Colonic mucosa (tissue), 4 donors: ENCODE measurements at places on chromosomes 2 and 18. TPM values are rescaled to one million over a fixed set of nuclear protein-coding genes. Genes with fewer than 3 reads are reported as not detected.

- H3K27ac ChIP-seq: no peak overlapping the region
- no peaks in the 10 kb centered on the region for H3K4me1 ChIP-seq
- DNase-seq: no peak
- H3K27me3 ChIP-seq: no peaks in the 10 kb centered on the region
- H3K4me3 ChIP-seq: no peak overlapping the region
- H3K36me3 ChIP-seq: no peaks in the 10 kb centered on the region
Observed at GRCh38 chr18:75376004-75376403, 51.5 kb downstream of the SMIM21 start.

GRCh38 chr2:133521146-133521745 lies 47.0 kb downstream of the NCKAP5 start:
- H3K27ac ChIP-seq: no peak overlapping the region
- no peaks in the 10 kb centered on the region for H3K36me3 ChIP-seq
- DNase-seq: no peak
- no peaks in the 10 kb centered on the region for H3K27me3 ChIP-seq
- no peaks in the 10 kb centered on the region for H3K4me1 ChIP-seq

GRCh38 chr2:134152045-134153010 lies 101.5 kb upstream of the MGAT5 start:
- peaks cover 9% of the 10 kb centered on the region for H3K4me1 ChIP-seq
- H3K36me3 ChIP-seq: no peaks in the 10 kb centered on the region
- H3K27ac ChIP-seq: no peak overlapping the region
- H3K4me3 ChIP-seq: no peak overlapping the region

DNA sequence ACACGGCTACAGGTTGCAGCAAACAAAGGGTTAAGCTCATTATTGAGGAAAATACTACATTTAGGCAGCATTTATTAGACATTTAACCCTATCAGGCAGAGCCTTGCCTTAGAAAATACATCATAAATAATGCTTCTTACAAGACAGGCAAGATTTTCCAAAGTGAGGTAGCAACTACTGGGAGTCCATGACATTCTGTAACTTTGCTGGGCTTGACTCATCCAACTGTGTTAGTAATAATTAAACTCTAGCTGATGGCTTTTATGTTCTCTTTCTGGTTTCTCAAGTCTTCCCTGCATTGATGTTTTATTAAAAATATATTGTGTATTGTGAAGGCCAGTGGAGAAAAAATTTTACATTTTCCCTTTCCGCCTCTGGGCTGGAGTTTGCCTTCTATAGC lies 291.3 kb downstream of the AFF3 start:
- no peaks in the 10 kb centered on the region for H3K27me3 ChIP-seq
- no peaks in the 10 kb centered on the region for H3K36me3 ChIP-seq
- H3K4me3 ChIP-seq: no peak overlapping the region
- H3K27ac ChIP-seq: no peak overlapping the region
- no peaks in the 10 kb centered on the region for H3K4me1 ChIP-seq

DNA sequence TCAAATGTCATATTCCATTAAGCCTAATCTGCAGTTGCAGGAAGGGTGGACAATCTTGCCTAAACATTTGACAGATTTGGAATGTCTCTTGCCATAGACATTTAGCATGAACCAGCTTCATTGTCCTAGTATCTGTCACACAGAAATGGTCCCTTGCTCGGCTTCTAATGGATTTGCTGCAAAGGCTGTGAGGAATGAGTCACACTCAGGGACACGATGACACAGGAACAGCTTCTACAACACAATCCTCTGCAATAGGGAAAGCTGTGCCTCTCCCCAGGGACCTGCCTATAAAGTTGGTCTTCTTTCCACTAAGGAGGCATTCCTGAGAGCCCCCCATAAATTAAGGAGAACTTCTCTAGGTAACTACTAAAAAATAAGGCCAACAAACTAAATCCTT lies 155.1 kb upstream of the L3MBTL4 start:
- H3K36me3 ChIP-seq: no peaks in the 10 kb centered on the region
- no peaks in the 10 kb centered on the region for H3K4me1 ChIP-seq
- no peak overlapping the region for H3K27ac ChIP-seq
- no peak for DNase-seq
- H3K4me3 ChIP-seq: no peak overlapping the region

GRCh38 chr2:225400060-225400511 lies 576 bp downstream of the NYAP2 start:
- no peaks in the 10 kb centered on the region for H3K27me3 ChIP-seq
- no peaks in the 10 kb centered on the region for H3K4me1 ChIP-seq
- H3K27ac ChIP-seq: no peak overlapping the region

GRCh38 chr2:225889452-225889851 lies 489.9 kb downstream of the NYAP2 start:
- DNase-seq: peak; percentile 30
- H3K36me3 ChIP-seq: no peaks in the 10 kb centered on the region
- no peaks in the 10 kb centered on the region for H3K4me1 ChIP-seq
- no peak overlapping the region for H3K27ac ChIP-seq

- no peak overlapping the region for H3K27ac ChIP-seq
- no peaks in the 10 kb centered on the region for H3K4me1 ChIP-seq
- H3K4me3 ChIP-seq: no peak overlapping the region
- DNase-seq: no peak
- no peaks in the 10 kb centered on the region for H3K36me3 ChIP-seq
Observed at GRCh38 chr18:1350931-1351450, 446.3 kb downstream of the ADCYAP1 start.

- H3K36me3 ChIP-seq: no peaks in the 10 kb centered on the region
- no peaks in the 10 kb centered on the region for H3K27me3 ChIP-seq
- no peak for DNase-seq
- no peak overlapping the region for H3K4me3 ChIP-seq
- no peaks in the 10 kb centered on the region for H3K4me1 ChIP-seq
- no peak overlapping the region for H3K27ac ChIP-seq
Observed at GRCh38 chr2:160042054-160042453, 20.4 kb downstream of the PLA2R1 start.

DNA sequence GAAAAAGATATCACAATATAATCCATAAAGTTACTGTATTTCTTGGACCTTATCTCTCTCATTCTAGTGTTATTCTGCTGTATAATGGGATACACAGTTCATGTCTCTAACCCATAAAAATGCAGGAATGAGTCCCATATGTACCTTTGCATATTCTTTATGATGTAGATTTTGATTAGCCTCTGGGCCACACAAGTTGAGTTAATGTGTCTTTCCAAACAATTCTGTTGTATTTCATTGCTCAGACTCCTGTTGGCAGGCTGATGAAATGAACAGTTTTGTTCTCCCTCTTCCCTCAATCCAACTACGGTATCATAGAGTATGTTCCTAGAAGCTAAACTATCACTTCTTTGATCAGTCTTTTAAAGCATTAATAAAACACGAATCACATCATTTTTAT lies 113.2 kb upstream of the SATB2 start:
- no peaks in the 10 kb centered on the region for H3K36me3 ChIP-seq
- no peak for DNase-seq
- no peak overlapping the region for H3K4me3 ChIP-seq

GRCh38 chr2:240018071-240018750 lies 6.9 kb downstream of the NDUFA10 start:
- H3K4me3 ChIP-seq: no peak overlapping the region
- H3K4me1 ChIP-seq: no peaks in the 10 kb centered on the region
- peaks cover 21% of the 10 kb centered on the region for H3K36me3 ChIP-seq

GRCh38 chr2:53473236-53473635 lies 294.4 kb upstream of the CHAC2 start:
- no peaks in the 10 kb centered on the region for H3K4me1 ChIP-seq
- DNase-seq: no peak
- no peak overlapping the region for H3K4me3 ChIP-seq

- no peaks in the 10 kb centered on the region for H3K27me3 ChIP-seq
- no peaks in the 10 kb centered on the region for H3K4me1 ChIP-seq
- H3K4me3 ChIP-seq: no peak overlapping the region
Observed at GRCh38 chr2:27587025-27587424, 4.2 kb downstream of the ZNF512 start.

GRCh38 chr2:140596447-140596846 lies 1534.4 kb downstream of the LRP1B start:
- no peaks in the 10 kb centered on the region for H3K36me3 ChIP-seq
- no peak for DNase-seq
- no peak overlapping the region for H3K4me3 ChIP-seq
- H3K27ac ChIP-seq: no peak overlapping the region

- H3K27ac ChIP-seq: no peak overlapping the region
- H3K27me3 ChIP-seq: no peaks in the 10 kb centered on the region
- no peaks in the 10 kb centered on the region for H3K36me3 ChIP-seq
- no peak for DNase-seq
- no peak overlapping the region for H3K4me3 ChIP-seq
- no peaks in the 10 kb centered on the region for H3K4me1 ChIP-seq
Observed at GRCh38 chr2:24711865-24712264, 81.3 kb downstream of the PTRHD1 start.

GRCh38 chr2:227374158-227374557 lies 4.9 kb downstream of the TM4SF20 start:
- no peaks in the 10 kb centered on the region for H3K4me1 ChIP-seq
- DNase-seq: no peak
- H3K27me3 ChIP-seq: no peaks in the 10 kb centered on the region
- no peak overlapping the region for H3K27ac ChIP-seq
- no peaks in the 10 kb centered on the region for H3K36me3 ChIP-seq

GRCh38 chr2:165863810-165864261 lies 69.8 kb upstream of the GALNT3 start:
- no peak overlapping the region for H3K27ac ChIP-seq
- no peaks in the 10 kb centered on the region for H3K4me1 ChIP-seq
- DNase-seq: no peak
- H3K27me3 ChIP-seq: no peaks in the 10 kb centered on the region

DNA sequence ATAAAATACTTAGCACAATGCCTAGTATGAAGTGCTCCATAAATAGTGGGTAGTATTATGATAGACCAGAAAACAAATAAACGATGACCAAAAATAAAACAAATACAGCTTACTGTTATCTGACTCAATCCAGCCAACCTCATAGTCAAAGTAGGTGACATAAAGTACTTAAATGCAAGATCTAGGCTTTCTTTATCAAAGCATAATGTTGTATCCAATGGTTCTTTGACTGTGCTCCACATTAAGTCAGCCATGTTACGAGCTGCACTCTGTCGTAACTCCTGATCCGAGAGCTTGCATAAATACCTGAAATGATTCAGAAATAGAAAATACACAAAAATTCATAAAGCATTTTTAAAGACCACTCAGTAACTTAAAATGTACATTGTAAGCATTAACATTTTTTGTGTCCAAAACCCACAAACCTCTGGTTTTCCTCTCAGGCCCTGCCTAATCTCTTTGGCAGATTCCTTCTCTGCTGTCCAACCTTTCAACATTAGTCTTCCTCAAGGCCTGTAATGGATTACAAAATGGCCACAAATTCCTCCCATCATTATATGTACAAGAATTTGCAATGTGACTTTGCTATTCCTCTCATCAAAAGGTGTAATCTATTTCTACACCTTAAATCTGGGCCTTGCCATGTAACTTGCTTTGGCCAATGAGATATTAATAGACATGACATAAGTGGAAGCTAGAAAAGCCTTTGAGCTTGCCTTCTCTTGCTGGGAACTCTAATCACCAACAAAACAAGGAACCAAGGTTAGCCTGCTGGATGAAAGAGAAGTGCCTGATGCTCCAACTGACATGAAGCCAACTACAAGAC lies 90.6 kb downstream of the USP34 start:
- no peak for DNase-seq
- no peaks in the 10 kb centered on the region for H3K4me1 ChIP-seq
- no peaks in the 10 kb centered on the region for H3K36me3 ChIP-seq
- no peak overlapping the region for H3K4me3 ChIP-seq

- H3K4me1 ChIP-seq: no peaks in the 10 kb centered on the region
- H3K36me3 ChIP-seq: no peaks in the 10 kb centered on the region
- no peaks in the 10 kb centered on the region for H3K27me3 ChIP-seq
- H3K27ac ChIP-seq: no peak overlapping the region
Observed at GRCh38 chr18:13481820-13482617, 244.3 kb downstream of the FAM210A start.

DNA sequence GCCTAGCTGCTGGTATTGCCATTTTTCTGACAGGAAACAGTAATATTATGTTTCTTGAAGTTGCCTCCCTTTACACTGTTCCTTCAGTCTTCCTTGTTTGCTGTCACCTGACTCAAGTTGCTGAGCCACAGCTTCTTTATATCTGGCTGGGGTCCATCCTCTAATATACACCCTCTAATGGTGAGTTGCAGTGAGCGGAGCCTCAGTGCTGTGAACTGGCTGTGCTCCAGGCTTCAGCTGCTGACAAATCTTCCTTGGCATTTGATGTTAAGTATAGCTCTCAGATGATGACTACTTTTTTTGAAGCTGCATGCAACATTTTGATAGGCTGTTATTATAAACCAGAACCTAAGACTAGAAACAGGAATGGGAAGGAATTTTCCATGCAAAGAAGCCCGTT lies 366.7 kb downstream of the NUP35 start:
- no peak overlapping the region for H3K27ac ChIP-seq
- no peaks in the 10 kb centered on the region for H3K4me1 ChIP-seq
- H3K4me3 ChIP-seq: no peak overlapping the region
- H3K36me3 ChIP-seq: no peaks in the 10 kb centered on the region

DNA sequence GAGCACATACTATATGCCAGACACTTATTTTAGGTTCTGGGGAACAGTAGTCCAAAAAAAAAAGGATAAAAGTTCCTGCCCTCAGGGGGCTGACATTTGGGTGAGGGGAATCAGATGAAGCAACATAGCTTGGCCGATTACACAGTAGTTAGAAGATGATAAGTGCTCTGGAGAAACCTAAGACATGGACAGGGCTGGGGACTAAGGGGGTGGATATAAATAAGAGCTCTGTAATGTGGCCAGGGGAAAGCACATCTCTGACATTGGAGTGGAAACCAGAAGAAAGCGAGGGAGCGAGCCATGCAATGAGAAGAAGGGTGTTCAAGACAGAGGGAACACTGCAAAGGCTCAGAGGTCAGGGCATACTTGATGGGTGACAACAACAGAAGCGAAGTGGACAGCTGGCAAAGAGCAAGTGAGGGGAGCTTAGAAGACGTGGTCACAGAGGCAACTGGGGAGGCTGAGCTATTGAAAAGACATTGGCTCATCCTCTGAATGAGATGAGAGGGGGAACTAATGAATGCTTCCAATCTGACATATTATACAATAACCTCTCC lies 11.4 kb downstream of the TMEM182 start:
- H3K36me3 ChIP-seq: no peaks in the 10 kb centered on the region
- no peak overlapping the region for H3K4me3 ChIP-seq
- H3K4me1 ChIP-seq: no peaks in the 10 kb centered on the region

GRCh38 chr2:180662521-180662920 lies 317.9 kb upstream of the UBE2E3 start:
- no peak overlapping the region for H3K27ac ChIP-seq
- H3K36me3 ChIP-seq: no peaks in the 10 kb centered on the region
- DNase-seq: no peak

GRCh38 chr18:34114996-34115395 lies 109.7 kb downstream of the NOL4 start:
- H3K4me1 ChIP-seq: no peaks in the 10 kb centered on the region
- H3K36me3 ChIP-seq: no peaks in the 10 kb centered on the region
- no peak for DNase-seq
- H3K4me3 ChIP-seq: no peak overlapping the region

Gene DSG4
- 0.16 TPM for total RNA-seq

Gene CD207
- total RNA-seq: not detected

Gene ERMN
- total RNA-seq: 0.37 TPM

Gene TRIB2
- 10.5 TPM for total RNA-seq

Gene SIX3
- total RNA-seq: not detected

Gene WBP1
- total RNA-seq: 48.3 TPM

Gene UBE2F
- 54.7 TPM for total RNA-seq

Gene FBXO41
- total RNA-seq: 2.5 TPM

Gene SERPINB11
- total RNA-seq: not detected
